Left lung (tissue), 14 donors: ENCODE measurements at places on chromosomes 12 and 14. TPM values are rescaled to one million over a fixed set of nuclear protein-coding genes. Genes with fewer than 3 reads are reported as not detected.

DNA sequence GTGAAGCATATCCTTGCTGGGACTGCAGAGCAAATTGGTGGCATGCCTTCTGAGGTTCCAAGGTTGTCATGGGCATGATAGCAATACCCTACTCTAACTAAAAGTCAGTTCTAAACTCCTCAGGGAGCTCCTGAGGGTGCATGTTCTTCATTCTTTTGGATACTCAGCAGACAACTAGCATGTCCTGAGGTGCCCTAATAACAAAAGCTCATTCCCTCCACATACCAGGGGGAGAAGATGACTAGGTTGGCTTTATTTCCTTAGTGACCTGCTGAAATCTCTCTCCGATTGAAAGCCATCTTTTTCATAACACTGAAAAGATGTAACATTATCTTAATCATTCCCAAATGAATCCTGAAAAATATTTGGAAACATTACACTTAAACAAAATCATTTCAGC lies 188.7 kb upstream of the IGF1 start:
- no peak for DNase-seq

GRCh38 chr12:7666595-7666994 lies 887 bp upstream of the APOBEC1 start:
- DNase-seq = no peak

Gene ISCU
- total RNA-seq = 97.9 TPM

Gene KRT80
- total RNA-seq = 27.6 TPM

GRCh38 chr12:28026701-28027100 lies 54.2 kb upstream of the PTHLH start:
- DNase-seq = no peak

DNA sequence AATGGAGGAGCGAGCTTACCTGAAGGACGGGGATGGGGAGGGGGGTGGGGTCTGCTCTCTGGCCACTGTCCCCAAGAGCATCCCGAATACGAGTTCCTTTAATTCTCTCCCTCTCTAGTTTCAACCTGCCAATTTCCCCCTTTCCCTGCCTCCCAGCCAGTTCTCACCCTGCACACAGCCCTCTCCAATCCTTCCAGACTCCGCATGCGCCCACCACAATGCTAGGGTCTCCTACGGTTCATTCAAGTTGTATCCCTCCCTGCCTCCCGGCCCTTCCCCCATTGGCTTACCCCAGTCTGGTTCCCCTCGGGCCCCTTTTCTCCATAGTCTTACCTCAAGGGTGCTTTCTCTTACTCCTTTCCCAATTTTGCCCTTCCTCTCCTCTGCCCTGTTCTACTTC lies 708 bp upstream of the IGFBP6 start:
- DNase-seq = no peak

DNA sequence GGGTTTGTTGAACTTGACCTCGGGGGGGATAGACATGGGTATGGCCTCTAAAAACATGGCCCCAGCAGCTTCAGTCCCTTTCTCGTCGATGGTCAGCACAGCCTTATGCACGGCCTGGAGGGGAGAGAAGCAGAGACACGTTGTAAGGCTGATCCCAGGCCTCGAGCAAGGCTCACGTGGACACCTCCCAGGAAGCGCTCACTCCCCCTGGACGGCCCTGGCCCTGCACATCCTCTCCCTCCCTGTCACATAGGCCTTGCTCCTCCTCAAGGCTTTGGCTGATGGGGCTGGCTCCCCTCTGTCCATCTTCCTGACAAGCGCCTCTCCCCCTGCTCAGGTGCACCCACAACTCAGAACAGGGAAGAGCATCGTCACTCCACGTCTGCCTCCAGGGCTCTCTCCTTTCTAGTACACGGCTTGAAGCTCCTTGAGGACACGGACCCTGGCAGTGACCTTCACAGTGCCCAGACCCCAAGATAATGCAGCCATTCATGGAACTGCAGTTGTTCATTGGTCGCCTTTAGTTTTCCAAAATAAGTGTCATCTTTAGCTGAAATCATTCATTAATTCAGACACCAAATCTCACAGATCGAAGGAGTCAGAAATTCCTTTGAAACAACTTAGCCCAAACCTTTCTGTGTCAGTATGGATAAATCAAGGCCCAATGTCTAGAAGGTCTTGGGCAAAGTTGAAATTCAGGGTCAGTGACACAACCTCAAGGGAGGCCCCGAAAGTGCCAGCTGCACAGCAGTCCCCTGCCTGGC lies 9.7 kb downstream of the SERPINA1 start:
- DNase-seq = peak; percentile 10

- no peak for DNase-seq
Measured at GRCh38 chr14:98171654-98172053, 1100.3 kb downstream of the BCL11B start.

Gene DBX2
- total RNA-seq = not detected

DNA sequence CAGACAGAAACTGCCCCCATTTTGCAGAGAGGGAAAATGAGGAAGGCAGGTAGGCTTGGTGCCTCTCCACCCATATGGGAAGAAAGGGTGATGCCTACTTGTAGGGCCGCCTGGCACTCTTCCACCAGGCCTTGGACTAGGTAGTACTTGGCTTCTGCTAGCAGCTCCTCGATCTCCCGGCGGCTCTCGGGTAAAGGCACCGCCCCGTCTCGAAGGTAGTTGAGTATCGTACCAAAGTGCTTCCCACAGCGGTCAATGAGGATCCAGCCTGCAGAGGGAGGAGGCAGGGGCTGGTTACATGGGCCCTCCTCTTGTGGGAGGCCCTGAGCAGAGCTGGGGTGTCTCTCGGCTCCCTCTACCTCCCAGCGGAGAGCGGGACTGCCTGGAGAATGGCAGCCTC lies 16.6 kb downstream of the KCTD10 start:
- no peak for DNase-seq
